ENCODE measurements at places on chromosomes 4 and X. TPM values are rescaled to one million over a fixed set of nuclear protein-coding genes. Genes with fewer than 3 reads are reported as not detected.

CXCR3 gene
- not detected for total RNA-seq

TTC29 gene
- 0.09 TPM for total RNA-seq

TLR8 gene
- 0.44 TPM for total RNA-seq

P2RY8 gene
- total RNA-seq = 0.58 TPM

COL25A1 gene
- 9.7 TPM for total RNA-seq

DNA sequence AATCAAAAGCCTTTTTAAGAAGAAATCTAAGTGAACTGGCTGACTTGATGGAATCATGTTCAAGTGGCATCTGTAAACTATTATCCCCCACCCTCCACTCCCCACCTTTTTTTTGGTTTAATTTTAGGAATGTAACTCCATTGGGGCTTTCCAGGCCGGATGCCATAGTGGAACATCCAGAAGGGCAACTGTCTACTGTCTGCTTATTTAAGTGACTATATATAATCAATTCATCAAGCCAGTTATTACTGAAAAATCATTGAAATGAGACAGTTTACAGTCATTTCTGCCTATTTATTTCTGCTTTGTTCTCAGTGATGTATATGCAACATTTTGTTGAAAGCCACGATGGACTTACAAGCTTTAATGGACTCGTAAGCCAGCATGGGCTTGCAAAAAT lies 162.3 kb downstream of the STIM2 start:
- H3K4me3 ChIP-seq = no peak overlapping the region
- DNase-seq = peak; percentile 42
- H3K4me1 ChIP-seq = peaks cover 5% of the 10 kb centered on the region
- no peaks in the 10 kb centered on the region for H3K27me3 ChIP-seq
- H3K27ac ChIP-seq = no peak overlapping the region
- H3K36me3 ChIP-seq = peaks cover 18% of the 10 kb centered on the region

- H3K4me3 ChIP-seq = no peak overlapping the region
- H3K27ac ChIP-seq = no peak overlapping the region
- no peak for DNase-seq
Measured at GRCh38 chr4:152085657-152086056, 324.9 kb upstream of the GATB start.

- H3K36me3 ChIP-seq = peaks cover 27% of the 10 kb centered on the region
- no peaks in the 10 kb centered on the region for H3K27me3 ChIP-seq
- no peak overlapping the region for H3K4me3 ChIP-seq
- no peak overlapping the region for H3K27ac ChIP-seq
Measured at GRCh38 chr4:147944249-147944648, 212.4 kb downstream of the ARHGAP10 start.

- no peaks in the 10 kb centered on the region for H3K4me1 ChIP-seq
- H3K4me3 ChIP-seq = no peak overlapping the region
- H3K27me3 ChIP-seq = no peaks in the 10 kb centered on the region
Measured at GRCh38 chrX:100973411-100973810, 3.9 kb downstream of the ARL13A start.

DNA sequence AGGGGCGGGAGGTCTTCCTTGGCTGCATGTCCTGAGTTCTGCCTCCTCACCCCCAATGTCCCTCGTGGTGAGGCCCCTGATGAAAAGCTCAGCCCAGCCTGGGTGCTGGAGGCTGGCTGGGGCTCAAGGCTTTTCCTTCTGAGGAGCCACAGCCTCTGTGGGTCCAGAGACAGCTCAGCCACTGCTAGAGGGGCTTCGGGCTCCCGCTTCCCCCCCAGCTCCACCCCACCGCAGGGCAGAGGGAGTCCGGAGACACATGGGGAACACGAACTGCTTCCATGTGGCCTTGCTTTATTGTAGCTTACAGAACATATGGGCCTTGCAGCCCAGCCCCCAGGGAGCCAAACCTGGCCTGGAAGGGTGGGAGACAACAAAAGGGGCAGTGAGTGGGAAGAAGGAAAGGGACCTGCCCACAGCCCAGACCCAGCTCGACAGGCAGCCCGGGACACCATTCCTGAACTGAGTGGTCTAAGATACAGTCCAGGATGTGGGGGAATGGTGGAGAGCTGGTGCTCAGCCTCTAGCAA lies 89.9 kb upstream of the NKX1-1 start:
- H3K4me3 ChIP-seq = no peak overlapping the region
- no peaks in the 10 kb centered on the region for H3K36me3 ChIP-seq
- H3K27me3 ChIP-seq = peaks cover 19% of the 10 kb centered on the region

GRCh38 chr4:102076622-102077021 lies 268.7 kb downstream of the SLC39A8 start:
- H3K27me3 ChIP-seq = no peaks in the 10 kb centered on the region
- no peaks in the 10 kb centered on the region for H3K4me1 ChIP-seq
- H3K36me3 ChIP-seq = no peaks in the 10 kb centered on the region
- no peak for DNase-seq

DNA sequence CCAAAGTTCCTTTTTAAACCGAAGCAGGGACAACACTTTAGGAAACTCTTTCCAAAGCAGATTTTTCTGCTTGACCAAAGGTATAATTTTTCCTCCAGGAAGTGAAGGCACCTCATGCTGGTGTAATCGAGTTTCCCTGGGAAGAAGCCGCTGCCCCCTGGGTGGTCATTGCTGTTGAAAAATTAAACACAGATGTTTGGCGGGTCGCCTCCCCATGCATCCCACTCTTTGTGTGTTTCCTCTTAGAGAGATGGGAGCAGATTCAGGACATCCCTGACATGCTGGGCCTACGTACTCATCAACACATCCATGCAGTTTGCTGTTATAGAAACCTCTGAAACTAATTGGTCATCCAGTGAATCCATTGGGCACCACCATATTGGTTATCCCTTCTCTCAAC lies 179.2 kb upstream of the HCCS start:
- H3K27ac ChIP-seq = peak overlapping the region; percentile 20
- no peaks in the 10 kb centered on the region for H3K36me3 ChIP-seq
- no peak overlapping the region for H3K4me3 ChIP-seq
- peak; percentile 69 for DNase-seq
- no peaks in the 10 kb centered on the region for H3K4me1 ChIP-seq

DNA sequence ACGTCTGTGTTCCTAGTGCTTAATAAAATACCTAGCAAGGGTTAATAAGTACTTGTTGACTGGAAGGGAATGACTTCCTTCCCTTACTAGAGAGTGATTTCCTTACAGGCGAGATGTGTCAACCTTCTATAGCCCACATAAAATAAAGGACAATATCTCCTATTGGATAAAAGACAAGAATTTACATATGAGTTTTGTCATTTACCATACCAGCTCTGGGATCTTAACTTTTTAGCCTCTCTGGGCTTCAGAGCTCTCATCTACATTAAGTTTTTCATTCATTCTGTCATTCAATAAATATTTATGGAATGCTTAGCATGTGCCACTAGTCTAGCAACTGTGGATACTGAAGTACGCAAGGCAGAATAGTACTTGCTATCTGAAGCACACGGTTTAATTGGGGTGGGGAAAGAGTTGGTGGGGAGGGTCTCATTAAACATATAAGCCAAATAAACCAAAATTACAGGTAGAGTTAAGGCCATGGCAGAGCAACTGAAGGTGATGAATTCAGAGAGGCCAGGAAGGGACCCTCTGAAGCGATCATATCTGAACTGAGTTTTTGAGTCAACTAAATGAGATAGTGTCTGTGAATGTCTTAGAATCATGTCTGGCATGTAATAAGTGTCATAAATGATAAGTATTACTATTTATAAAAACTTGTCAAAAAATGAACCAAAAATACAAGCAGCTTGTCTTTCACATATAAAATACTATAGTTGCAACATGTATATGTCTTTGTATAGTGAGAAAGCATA lies 91.6 kb upstream of the BMP2K start:
- H3K27ac ChIP-seq = no peak overlapping the region
- H3K4me1 ChIP-seq = no peaks in the 10 kb centered on the region
- H3K36me3 ChIP-seq = no peaks in the 10 kb centered on the region

- no peaks in the 10 kb centered on the region for H3K4me1 ChIP-seq
- no peaks in the 10 kb centered on the region for H3K27me3 ChIP-seq
- H3K4me3 ChIP-seq = no peak overlapping the region
Measured at GRCh38 chr4:10898072-10898471, 213.5 kb upstream of the CLNK start.

GRCh38 chr4:78612398-78613178 lies 61.0 kb downstream of the ANXA3 start:
- peak; percentile 72 for DNase-seq
- H3K27me3 ChIP-seq = no peaks in the 10 kb centered on the region
- H3K27ac ChIP-seq = no peak overlapping the region
- no peaks in the 10 kb centered on the region for H3K4me1 ChIP-seq

- no peak within 1 kb of the TSS for H3K27ac ChIP-seq
- H3K4me3 ChIP-seq = no peak within 1 kb of the TSS
- no peaks in the 10 kb centered on the region for H3K4me1 ChIP-seq
- H3K27me3 ChIP-seq = no peaks in the 10 kb centered on the region
- H3K36me3 ChIP-seq = no peaks in the 10 kb centered on the region
Measured at GRCh38 chr4:122456231-122457116, at the start of gene IL2. Gene IL2, minus strand, starts transcription at chr4:122456725. Its CDS starts 285 bp downstream, at chr4:122456440.

DNA sequence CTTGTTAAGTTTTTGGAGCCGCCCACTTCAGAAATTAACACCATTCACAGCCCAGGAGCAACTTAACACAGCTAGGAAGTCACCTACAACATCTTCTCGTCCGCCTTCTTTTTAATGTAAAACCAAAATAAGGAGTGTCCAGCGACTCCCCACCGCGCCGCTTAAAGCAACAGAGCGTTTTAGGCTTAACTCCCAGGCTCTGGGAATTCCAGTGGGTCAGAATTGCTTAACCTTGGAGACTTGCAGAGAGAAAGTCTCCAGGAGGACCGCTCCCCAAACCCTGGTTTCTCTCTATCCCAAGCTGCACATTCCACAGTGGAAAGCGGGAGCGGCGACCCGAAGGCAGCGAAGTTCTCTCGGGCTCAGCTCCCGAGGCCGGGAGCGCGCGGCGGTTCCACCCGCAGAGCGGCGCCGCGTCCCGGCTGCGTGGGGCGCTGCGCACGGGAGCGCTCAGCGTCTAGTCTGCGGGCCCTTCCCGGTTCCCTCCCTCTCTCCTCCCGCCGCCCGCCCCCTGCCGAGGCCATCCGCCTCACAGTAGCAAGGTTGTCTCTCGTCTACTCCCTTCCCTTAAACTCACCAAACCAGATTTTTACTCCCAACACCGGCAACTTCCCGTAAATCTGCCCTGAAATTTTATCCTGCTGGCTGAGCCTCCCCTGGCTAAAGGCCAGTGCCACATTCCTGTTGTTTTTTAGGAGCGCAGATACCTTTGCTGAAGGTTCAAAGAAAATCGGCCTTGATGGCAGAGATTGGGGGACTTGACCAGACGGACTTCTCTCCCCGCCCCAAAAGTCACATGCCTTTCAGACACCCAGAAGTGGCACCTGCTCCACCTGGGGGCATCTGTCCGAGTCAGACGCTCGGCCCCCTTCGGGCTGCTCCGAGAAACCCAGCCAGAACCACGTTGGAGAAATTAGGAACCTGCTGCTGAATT lies at the start of gene RBM47:
TSS of gene RBM47 (minus strand) at position 464 of the 934 bp plus-strand sequence. CDS start 190,971 bp downstream, outside the sequence.
- peaks cover 31% of the 10 kb centered on the region for H3K27me3 ChIP-seq
- no peaks in the 10 kb centered on the region for H3K36me3 ChIP-seq
- H3K4me3 ChIP-seq = peak within 1 kb of the TSS; percentile 46
- H3K27ac ChIP-seq = peak within 1 kb of the TSS; percentile 54
- peak; percentile 60 for DNase-seq

DNA sequence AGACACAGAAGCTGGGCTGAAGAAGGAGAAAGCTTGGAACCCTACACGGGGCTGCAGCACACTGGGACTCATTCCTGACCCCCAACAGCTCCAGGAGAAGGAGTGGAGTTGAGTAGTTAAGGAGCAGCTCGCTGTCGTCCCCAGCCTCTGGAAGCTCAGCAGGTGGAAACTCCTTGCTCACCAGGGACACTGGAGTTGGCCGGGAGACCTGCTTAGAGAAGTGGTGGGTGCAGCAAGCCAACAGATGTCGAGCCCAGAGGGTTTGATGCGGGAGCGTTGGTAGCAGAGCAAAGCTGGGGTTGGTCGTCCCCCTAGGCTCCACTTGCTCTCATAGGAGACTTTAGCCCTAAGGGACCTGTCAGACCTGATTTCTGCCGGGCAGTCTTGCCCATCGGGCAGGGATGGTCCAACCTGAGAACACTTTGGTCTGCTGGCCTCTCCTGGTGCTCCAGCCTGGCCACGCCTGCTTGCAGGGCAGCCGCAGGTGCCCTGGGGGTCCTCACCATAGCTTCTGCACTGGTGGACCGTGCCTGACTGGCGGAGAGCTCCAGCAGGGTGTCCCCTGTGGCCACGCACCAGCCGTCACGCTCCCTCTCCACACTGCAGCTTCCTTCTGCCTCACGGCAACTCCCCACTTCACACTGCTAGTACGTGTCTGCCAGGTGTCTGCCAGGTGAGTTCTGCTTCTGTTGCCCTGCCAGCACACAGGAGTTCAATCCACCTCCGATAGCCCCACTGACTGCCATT lies 353.7 kb downstream of the GASK1B start:
- H3K4me3 ChIP-seq = no peak overlapping the region
- H3K36me3 ChIP-seq = no peaks in the 10 kb centered on the region
- no peaks in the 10 kb centered on the region for H3K27me3 ChIP-seq
- H3K4me1 ChIP-seq = no peaks in the 10 kb centered on the region
- no peak for DNase-seq
- H3K27ac ChIP-seq = no peak overlapping the region

GRCh38 chr4:95517576-95518345 lies 31.0 kb downstream of the UNC5C start:
- peak; percentile 48 for DNase-seq
- peaks cover 5% of the 10 kb centered on the region for H3K4me1 ChIP-seq
- H3K27ac ChIP-seq = no peak overlapping the region

GRCh38 chr4:74092957-74093356 lies 6.0 kb downstream of the CXCL2 start:
- H3K4me3 ChIP-seq = no peak overlapping the region
- DNase-seq = no peak
- H3K4me1 ChIP-seq = no peaks in the 10 kb centered on the region
- no peak overlapping the region for H3K27ac ChIP-seq
- H3K36me3 ChIP-seq = no peaks in the 10 kb centered on the region

DNA sequence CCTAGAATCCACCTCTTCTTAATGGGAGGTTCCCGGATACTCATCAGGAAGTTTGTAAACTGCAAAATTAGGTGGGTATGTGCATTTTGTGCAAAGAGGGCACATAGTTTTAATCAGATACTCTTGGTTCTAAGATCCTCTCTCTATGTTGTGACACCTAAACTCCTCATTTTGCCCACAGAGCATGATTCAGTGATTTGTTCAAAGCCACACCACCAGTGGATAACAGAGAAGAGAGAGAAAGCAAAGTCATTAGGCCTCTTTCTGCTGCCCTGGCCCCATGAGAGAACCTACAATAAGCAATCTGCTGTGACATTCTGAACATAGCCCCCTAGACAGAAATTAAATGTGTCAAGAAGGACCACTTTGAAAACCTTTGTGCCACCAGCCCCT lies 72.3 kb upstream of the STIM2 start:
- H3K27me3 ChIP-seq = no peaks in the 10 kb centered on the region
- peak overlapping the region; percentile 83 for H3K27ac ChIP-seq
- H3K36me3 ChIP-seq = peaks cover 2% of the 10 kb centered on the region
- peak overlapping the region; percentile 0 for H3K4me3 ChIP-seq
- no peak for DNase-seq
- H3K4me1 ChIP-seq = peaks cover 27% of the 10 kb centered on the region

DNA sequence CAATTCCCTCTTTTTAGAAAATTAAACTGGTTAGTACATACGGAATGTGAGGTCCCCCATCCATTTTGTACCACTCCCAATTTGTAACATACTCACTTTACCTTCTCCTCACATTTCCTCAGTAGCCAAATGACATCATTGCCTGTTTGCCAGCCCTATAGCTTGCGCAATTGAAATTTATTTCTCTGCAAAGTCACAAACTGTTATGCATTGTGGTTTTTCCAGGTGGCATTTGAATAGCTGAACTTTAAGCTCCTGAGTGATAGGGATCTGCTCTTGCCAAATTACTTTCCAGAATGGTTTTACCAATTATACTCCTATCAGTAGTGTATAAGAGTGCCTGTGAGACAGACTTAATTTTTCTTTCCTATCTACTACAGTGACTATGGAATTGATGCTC lies 7.7 kb downstream of the COL4A5 start:
- DNase-seq = no peak
- no peaks in the 10 kb centered on the region for H3K4me1 ChIP-seq
- H3K27me3 ChIP-seq = peaks cover 5% of the 10 kb centered on the region
- no peak overlapping the region for H3K27ac ChIP-seq
